A375 (cell line): ENCODE measurements at places on chromosomes 1 and 21. TPM values are rescaled to one million over a fixed set of nuclear protein-coding genes. Genes with fewer than 3 reads are reported as not detected.

FCRL6 gene
- not detected in 2 replicates for total RNA-seq

CYP4A22 gene
- total RNA-seq, result not detected in 2 replicates

SH3GLB1 gene
- 12.6 and 13.1 TPM in 2 replicates for total RNA-seq

CREB3L4 gene
- 22.7 and 28.3 TPM in 2 replicates for total RNA-seq

CAMK1G gene
- not detected in 2 replicates for total RNA-seq

PADI1 gene
- total RNA-seq, result 0.23 TPM in 1 of 2 replicates, not detected in the other

KIF14 gene
- total RNA-seq, result 20.0 and 22.6 TPM in 2 replicates

SLAMF7 gene
- 1.8 and 3.2 TPM in 2 replicates for total RNA-seq

PRAMEF4 gene
- 0.11 TPM in 1 of 2 replicates, not detected in the other for total RNA-seq

DIPK1A gene
- total RNA-seq, result 0.66 and 0.68 TPM in 2 replicates

DPM3 gene
- total RNA-seq, result 75.7 and 98.1 TPM in 2 replicates

SLC30A2 gene
- not detected in 2 replicates for total RNA-seq

IFI44 gene
- total RNA-seq, result 23.5 and 29.3 TPM in 2 replicates

MNDA gene
- not detected in 2 replicates for total RNA-seq
